Right renal cortex interstitium (tissue), 3 donors: ENCODE measurements at places on chromosomes 7 and 10. TPM values are rescaled to one million over a fixed set of nuclear protein-coding genes. Genes with fewer than 3 reads are reported as not detected.

DNA sequence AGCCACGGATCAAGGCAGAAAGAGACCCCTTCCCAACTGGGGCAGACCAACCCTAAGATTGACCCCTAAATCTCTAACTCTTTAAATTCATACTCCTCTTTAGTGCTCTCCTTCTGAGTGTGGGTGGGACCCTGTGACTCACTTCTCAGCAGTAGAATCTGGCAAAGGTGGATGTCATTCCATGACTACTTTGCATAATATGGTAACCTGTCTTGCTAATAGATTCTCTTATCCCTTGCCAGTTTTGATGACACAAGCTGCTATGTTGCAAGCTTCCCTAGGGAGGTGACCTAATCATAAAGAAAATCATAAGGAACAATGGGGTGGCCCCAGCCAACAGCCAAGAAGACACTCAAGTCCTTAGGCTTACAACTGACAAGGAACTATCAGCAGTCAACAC, 155.4 kb upstream of the VWC2 start:
- no peak for DNase-seq

- DNase-seq, result peak; percentile 47
Measured at GRCh38 chr10:79374312-79375191, 27.3 kb downstream of the PPIF start.

GRCh38 chr10:110789604-110790433, 81.9 kb upstream of the PDCD4 start:
- no peak for DNase-seq

GRCh38 chr10:62732841-62733653, 71.5 kb upstream of the ADO start:
- DNase-seq, result no peak

GRCh38 chr10:3835770-3836169, 50.8 kb upstream of the KLF6 start:
- no peak for DNase-seq

- DNase-seq, result no peak
Measured at GRCh38 chr7:111568870-111569462, 6.7 kb upstream of the IMMP2L start.

Gene KLHL7
- polyA plus RNA-seq, result 47.9 TPM

Gene LEP
- 0.42 TPM for polyA plus RNA-seq
